ENCODE measurements at places on chromosomes 13 and 19. TPM values are rescaled to one million over a fixed set of nuclear protein-coding genes. Genes with fewer than 3 reads are reported as not detected.

GRCh38 chr19:55579766-55580621 lies 654 bp downstream of the ZNF579 start:
- H3K4me1 ChIP-seq, result peaks cover 24% of the 10 kb centered on the region
- H3K4me3 ChIP-seq, result peak overlapping the region; percentile 97
- H3K36me3 ChIP-seq, result peaks cover 15% of the 10 kb centered on the region
- no peak for DNase-seq
- no peaks in the 10 kb centered on the region for H3K27me3 ChIP-seq

GRCh38 chr13:67296511-67296910 lies 66.4 kb upstream of the PCDH9 start:
- H3K36me3 ChIP-seq, result no peaks in the 10 kb centered on the region
- H3K4me3 ChIP-seq, result no peak overlapping the region
- H3K27ac ChIP-seq, result no peak overlapping the region
- no peak for DNase-seq
- H3K4me1 ChIP-seq, result peaks cover 16% of the 10 kb centered on the region

Gene SUGT1
- total RNA-seq, result 46.6 TPM

DNA sequence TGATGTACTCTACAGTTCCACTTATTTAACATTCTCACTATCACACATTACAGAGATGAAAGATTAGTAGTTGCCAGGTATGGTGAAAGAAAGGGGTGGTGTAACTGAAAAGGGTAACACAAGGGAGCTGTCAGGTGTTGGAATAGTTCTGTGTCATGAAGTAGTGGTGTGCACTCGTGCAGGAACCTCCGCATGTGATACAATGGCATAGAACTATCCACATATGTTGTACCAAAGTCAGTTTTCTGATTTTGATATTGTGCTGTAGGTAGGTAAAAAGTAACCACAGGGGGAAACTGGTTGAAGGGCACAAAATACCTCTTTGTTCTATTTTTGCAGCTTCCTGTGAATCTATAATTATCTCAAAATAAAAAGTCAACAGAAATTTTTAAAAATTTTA lies 24.4 kb upstream of the RPL21 start:
- H3K4me1 ChIP-seq, result no peaks in the 10 kb centered on the region
- H3K4me3 ChIP-seq, result no peak overlapping the region
- peaks cover 2% of the 10 kb centered on the region for H3K36me3 ChIP-seq
- no peak overlapping the region for H3K27ac ChIP-seq

Gene TMEM147
- 86.3 TPM for total RNA-seq

Gene CLDND2
- total RNA-seq, result not detected

- H3K4me1 ChIP-seq, result no peaks in the 10 kb centered on the region
- H3K4me3 ChIP-seq, result no peak overlapping the region
- H3K27ac ChIP-seq, result no peak overlapping the region
Observed at GRCh38 chr13:47964863-47965262, 36.2 kb downstream of the SUCLA2 start.

Gene MUC16
- not detected for total RNA-seq

GRCh38 chr13:32902874-32903273 lies 113.3 kb upstream of the KL start:
- no peak for DNase-seq
- H3K27ac ChIP-seq, result no peak overlapping the region
- H3K4me3 ChIP-seq, result no peak overlapping the region
- H3K27me3 ChIP-seq, result no peaks in the 10 kb centered on the region
- H3K4me1 ChIP-seq, result peaks cover 12% of the 10 kb centered on the region

GRCh38 chr13:43444081-43444480 lies 342.7 kb downstream of the ENOX1 start:
- no peak for DNase-seq
- no peaks in the 10 kb centered on the region for H3K36me3 ChIP-seq

GRCh38 chr13:108947551-108948030 lies 318.2 kb downstream of the MYO16 start:
- peak overlapping the region; percentile 85 for H3K27ac ChIP-seq
- no peaks in the 10 kb centered on the region for H3K36me3 ChIP-seq
- H3K27me3 ChIP-seq, result no peaks in the 10 kb centered on the region
- no peak for DNase-seq
- no peak overlapping the region for H3K4me3 ChIP-seq

- no peak for DNase-seq
- no peak overlapping the region for H3K27ac ChIP-seq
- H3K36me3 ChIP-seq, result peaks cover 2% of the 10 kb centered on the region
- H3K4me1 ChIP-seq, result no peaks in the 10 kb centered on the region
- H3K27me3 ChIP-seq, result no peaks in the 10 kb centered on the region
Observed at GRCh38 chr13:112697756-112698655, 8.2 kb downstream of the ATP11A start.

DNA sequence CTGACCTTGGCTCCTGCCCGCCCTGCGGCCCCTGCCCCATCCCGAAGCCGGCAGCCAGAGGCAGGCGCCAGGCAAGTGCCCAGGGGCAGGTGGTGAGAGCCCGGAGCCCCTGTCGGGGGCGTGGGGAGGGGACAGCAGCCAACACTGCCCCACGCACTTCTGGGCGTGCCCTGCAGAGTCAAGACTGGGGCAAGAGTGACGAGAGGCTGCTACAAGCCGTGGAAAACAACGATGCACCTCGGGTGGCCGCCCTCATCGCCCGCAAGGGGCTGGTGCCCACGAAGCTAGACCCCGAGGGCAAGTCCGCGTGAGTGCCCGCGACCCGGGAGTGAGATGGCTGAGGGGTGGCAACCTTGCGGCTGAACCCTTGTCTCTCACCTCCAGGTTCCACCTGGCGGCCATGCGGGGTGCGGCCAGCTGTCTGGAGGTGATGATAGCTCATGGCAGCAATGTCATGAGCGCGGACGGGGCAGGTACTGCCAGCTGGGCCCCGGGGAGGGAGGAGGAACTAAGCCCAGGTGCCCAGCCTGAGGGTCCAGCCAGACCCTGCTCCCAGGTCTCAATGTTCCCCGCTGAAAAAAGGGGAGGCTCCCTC lies 17.3 kb downstream of the ANKRD24 start:
- no peak overlapping the region for H3K27ac ChIP-seq
- H3K27me3 ChIP-seq, result peaks cover 55% of the 10 kb centered on the region
- no peak overlapping the region for H3K4me3 ChIP-seq
- no peak for DNase-seq
- H3K36me3 ChIP-seq, result peaks cover 7% of the 10 kb centered on the region
- peaks cover 19% of the 10 kb centered on the region for H3K4me1 ChIP-seq

DNA sequence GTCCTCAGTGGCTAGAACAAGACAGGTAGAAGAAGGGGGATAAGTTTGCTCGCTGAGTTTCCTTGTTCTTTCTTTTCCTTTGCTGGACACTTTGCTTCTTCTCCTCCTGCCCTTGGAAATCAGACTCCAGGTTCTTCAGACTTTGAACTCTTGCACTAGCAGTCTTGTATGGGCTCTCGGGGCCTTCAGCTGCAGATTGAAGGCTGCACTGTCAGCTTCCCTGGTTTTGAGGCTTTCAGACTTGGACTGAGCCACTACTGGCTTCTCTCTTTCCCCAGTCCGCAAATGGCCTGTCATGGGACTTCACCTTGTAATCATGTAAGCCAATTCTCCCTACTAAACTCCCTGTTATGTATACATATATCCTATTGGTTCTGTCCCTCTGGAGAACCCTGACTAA lies 379.8 kb downstream of the NDFIP2 start:
- DNase-seq, result no peak
- H3K27ac ChIP-seq, result no peak overlapping the region
- no peaks in the 10 kb centered on the region for H3K4me1 ChIP-seq

DNA sequence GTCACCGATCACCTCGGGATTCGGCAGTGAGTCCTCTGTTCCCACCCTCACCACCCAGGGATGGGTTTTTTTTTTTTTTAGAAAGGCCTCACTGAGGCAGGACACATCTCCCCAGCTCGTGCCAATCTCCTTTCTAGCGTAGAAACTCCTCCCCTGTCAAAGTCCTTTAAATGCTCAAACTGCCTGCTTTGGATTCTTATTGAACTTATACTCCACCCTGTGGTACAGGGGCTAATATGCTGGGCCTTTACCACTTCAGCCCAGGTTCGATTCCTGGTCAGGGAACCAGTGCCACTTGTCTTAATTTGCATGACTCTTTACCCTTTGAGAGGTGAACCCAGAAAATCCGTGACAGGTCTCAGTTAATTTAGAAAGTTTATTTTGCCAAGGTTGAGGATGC lies 8.3 kb upstream of the ZNF14 start:
- no peaks in the 10 kb centered on the region for H3K4me1 ChIP-seq
- DNase-seq, result no peak
- no peaks in the 10 kb centered on the region for H3K27me3 ChIP-seq
- H3K27ac ChIP-seq, result peak overlapping the region; percentile 17

- no peak for DNase-seq
- no peaks in the 10 kb centered on the region for H3K27me3 ChIP-seq
- H3K36me3 ChIP-seq, result no peaks in the 10 kb centered on the region
- H3K4me3 ChIP-seq, result no peak overlapping the region
- H3K27ac ChIP-seq, result no peak overlapping the region
Observed at GRCh38 chr13:46535002-46535401, 18.0 kb upstream of the LRCH1 start.

DNA sequence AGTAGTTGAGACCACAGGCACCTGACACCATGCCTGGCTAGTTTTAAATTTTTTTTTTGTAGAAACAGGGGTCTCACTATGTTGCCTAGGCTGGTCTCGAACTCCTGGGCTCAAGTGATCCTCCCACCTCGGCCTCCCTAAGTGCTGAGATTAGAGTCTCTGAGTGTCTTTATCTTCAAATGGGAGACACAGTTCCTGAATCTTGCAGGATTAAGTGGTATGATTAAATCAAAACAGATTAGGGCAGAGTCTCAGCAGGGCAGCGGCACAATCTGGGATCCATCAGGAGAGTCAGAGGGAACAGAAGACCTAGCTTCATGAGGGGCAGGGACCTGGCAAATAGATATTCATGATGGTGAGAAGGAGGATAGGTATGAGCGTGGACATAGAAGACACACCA lies 953 bp downstream of the RLN3 start:
- no peaks in the 10 kb centered on the region for H3K36me3 ChIP-seq
- H3K27ac ChIP-seq, result no peak overlapping the region
- H3K27me3 ChIP-seq, result peaks cover 4% of the 10 kb centered on the region

Gene ZNF709
- 5.2 TPM for total RNA-seq

Gene GSX1
- not detected for total RNA-seq

- DNase-seq, result no peak
- no peaks in the 10 kb centered on the region for H3K27me3 ChIP-seq
- H3K4me3 ChIP-seq, result no peak overlapping the region
- H3K36me3 ChIP-seq, result peaks cover 10% of the 10 kb centered on the region
- H3K4me1 ChIP-seq, result peaks cover 58% of the 10 kb centered on the region
Observed at GRCh38 chr13:75628801-75629200, 7.3 kb upstream of the LMO7 start.

DNA sequence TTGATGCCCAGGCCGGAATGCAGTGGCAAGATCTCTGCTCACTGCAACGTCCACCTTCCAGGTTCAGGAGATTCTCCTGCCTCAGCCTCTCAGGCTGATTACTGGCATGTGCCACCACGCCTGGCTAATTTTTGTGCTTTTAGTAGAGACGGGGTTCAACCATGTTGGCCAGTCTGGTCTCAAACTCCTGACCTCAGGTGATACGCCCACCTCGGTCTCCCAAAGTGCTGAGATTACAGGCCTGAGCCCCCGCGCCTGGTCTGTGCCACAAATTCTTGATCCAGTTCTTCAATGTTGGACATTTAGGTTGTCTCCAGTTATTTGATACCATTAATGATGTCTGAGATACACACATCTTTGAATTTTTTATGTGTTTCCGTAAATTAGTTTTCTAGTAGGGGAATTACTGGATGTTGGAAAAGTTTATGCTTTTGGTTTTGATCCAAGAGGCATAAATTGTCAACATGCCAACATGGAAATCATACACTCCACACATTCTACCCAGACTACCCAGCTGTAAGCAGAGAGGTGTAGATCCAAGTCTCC lies 525 bp upstream of the COG3 start:
- peaks cover 5% of the 10 kb centered on the region for H3K36me3 ChIP-seq
- peak overlapping the region; percentile 92 for H3K4me3 ChIP-seq
- no peaks in the 10 kb centered on the region for H3K27me3 ChIP-seq
- no peak for DNase-seq

Gene MVB12A
- 46.7 TPM for total RNA-seq

DNA sequence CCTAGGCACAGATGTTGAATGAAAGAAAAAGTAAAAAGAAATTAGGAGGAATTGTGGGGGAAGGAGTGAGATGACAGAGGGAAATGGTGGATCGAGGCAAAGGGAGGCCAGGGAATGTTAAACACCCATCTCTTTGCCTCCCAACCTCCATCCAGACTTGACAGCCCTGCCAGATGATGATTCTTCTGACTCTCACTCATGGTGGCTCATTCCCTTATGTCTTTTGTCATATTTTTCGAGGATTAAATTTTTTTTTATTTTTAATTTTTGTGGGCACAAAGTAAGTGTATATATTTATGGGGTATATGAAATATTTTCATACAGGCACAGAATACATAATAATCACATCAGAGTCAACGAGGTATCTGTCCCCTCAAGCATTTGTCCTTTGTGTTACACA lies 42.8 kb downstream of the ADGRE1 start:
- DNase-seq, result no peak
- H3K4me3 ChIP-seq, result no peak overlapping the region
- H3K36me3 ChIP-seq, result no peaks in the 10 kb centered on the region
- no peaks in the 10 kb centered on the region for H3K27me3 ChIP-seq
- H3K27ac ChIP-seq, result no peak overlapping the region
- no peaks in the 10 kb centered on the region for H3K4me1 ChIP-seq

DNA sequence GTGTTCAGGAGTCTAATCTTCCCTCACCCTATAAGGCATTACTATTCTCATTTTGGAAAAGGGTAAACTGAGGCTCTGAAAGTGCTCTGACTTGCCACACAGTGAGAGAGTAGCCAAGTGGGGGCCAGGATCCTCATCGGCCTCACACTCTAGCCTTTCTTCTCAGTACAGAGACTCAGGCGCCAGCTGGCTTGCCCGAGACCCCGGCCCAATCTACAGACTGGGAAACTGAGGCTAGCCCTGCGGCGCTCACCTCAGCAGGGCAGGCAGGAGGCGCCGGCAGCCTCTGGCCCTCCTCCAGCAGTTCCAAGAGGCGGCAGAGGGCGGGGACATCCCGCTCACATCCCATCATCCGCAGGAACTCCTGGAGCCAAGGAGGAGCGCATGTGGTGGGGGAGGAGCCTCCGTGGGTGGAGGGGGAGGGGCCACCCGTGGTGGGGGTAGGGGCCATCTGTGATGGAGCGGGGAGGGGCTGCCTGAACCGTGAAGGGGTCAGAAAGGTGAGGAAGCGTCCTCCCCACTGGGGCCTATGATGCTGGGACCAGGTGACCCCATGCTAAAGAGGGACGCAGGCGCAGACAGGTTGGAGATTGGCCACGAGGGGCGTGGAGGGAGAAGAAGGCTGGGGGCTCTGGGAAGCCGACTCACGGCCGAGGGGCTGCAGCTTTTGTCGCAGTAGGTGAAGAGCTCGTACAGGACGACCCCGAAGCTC lies 8.7 kb upstream of the INSL3 start:
- H3K4me1 ChIP-seq, result peaks cover 5% of the 10 kb centered on the region
- H3K27me3 ChIP-seq, result peaks cover 11% of the 10 kb centered on the region
- H3K27ac ChIP-seq, result peak overlapping the region; percentile 70
- H3K36me3 ChIP-seq, result no peaks in the 10 kb centered on the region

DNA sequence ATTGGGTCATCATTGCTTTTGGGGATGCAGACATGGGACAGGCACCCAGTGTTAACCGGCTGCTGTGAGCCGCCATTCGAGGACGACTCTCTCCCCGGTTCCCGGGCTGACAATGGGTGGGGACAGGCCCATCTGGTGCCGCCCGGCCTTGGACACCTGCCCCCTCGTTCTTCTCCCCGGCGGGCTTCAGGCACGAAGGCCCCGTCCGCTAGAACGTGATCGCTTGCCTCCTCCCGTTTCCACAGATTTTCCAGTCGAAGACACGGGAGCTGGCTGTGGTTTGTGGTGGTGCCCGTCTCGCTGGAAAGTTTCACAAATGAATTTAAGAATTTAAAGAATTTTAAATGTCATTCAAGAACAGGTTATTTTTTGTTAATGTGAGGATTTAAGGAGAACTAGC lies 2.0 kb downstream of the PALM start:
- no peaks in the 10 kb centered on the region for H3K27me3 ChIP-seq
- peaks cover 28% of the 10 kb centered on the region for H3K4me1 ChIP-seq
- peak overlapping the region; percentile 73 for H3K4me3 ChIP-seq
- H3K27ac ChIP-seq, result peak overlapping the region; percentile 87
- peaks cover 9% of the 10 kb centered on the region for H3K36me3 ChIP-seq
- DNase-seq, result no peak

Gene KLK11
- not detected for total RNA-seq
